NCI-H2029 treated with DMSO at 0.1 percent for 48 hours (cell line): ENCODE measurements at places on chromosomes 16 and 17.
A peak's percentile ranks its signal among the peaks of the same experiment; 100 is the strongest.

GRCh38 chr17:40884708-40885512, at the start of gene KRT20:
TSS of gene KRT20 (minus strand) at chr17:40885242. CDS start at chr17:40885185, 57 bp downstream.
- no peak for DNase-seq

- DNase-seq: no peak
These were observed 25.1 kb upstream of the MMD start for GRCh38 chr17:55446581-55447205.

DNA sequence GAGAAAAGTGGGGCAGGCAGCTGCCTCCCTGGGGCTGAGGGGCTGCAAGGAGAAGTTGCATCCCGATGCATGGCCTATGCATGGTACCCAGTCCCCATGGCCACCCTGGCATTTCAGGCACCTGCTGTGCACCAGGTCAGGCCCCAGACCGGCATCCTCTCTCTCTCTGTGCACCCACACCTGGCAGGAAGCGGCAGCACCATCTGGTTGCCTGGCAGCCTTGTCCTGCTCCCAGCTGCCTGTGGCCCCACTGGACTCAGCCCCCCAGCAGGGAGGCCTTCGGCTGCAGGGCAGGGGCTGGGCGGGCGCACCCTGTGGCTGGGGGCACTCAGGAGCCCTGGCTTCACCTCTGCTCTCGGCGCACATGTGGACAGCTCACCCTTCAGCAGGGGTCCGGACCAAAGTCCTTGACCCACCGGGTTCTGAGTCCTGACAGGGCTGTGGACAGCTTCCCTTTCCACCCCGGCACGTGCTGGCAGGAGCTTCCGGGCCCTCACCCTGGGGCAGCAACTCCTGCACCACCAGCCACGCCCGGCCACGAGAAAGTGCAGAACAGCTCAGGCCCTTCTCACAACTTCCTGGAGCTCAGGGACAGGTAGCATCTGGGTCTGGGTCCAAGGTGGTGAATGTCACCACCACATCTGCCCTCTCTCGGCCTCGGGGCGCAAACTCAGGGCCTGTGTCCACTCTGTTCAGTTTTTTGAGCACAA, 36.7 kb downstream of the CTU2 start:
- DNase-seq: no peak

- DNase-seq: no peak
These were observed 251.7 kb upstream of the CACNG5 start for GRCh38 chr17:66583112-66583748.

- DNase-seq: no peak
These were observed 18.1 kb downstream of the ATMIN start for GRCh38 chr16:81053761-81054160.

- peak; percentile 85 for DNase-seq
These were observed 260.7 kb upstream of the CA10 start for GRCh38 chr17:52419229-52419641.

- peak; percentile 70 for DNase-seq
These were observed 7.3 kb downstream of the C16orf86 start for GRCh38 chr16:67673712-67674580.

- DNase-seq: no peak
These were observed 48.1 kb downstream of the MYO1D start for GRCh38 chr17:32828822-32829221.

GRCh38 chr17:8557176-8557806, 73.2 kb downstream of the MYH10 start:
- DNase-seq: no peak

DNA sequence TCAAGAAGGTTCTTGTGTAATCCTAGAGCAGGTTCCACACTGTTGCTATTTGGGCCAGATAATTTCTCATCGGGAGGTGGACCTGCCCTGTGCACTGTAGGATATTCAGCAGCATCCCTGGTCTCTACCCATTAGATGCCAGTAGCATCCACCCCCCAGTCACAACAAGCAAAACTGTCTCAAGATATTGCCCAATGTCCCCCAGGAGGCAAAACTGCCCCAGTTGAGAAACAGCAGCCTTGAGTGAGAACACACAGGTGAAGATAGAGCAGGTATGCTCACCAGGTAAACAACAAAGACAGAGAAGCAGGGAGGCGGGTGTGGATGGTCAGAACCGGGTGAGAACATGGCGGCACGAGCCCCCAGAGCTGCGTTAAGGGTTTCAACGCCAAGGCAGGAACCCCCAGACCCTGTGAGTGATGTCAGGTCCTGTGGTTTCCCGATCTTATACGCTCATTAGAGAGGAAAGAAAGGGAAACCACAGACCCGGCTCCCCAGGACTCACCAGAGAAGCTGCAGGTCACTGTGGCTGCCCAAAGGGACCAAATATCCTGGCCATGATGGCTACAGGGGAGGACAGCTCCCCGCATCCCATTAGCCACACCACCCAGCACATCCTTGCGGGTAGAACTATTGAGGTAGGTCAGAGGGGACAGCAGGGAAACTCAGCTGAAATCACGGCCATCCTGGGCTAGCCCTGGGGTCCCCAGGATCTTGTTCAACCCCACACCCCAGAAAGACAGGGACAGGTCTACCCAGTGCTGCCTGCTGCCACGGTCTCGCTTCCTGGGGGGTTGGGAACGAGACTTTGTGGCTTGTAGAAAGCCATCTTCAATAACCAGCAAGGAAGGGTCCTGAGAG, 21.2 kb downstream of the CDC42EP4 start:
- no peak for DNase-seq

GRCh38 chr17:18862011-18862410, 4.1 kb downstream of the PRPSAP2 start:
- no peak for DNase-seq

GRCh38 chr16:30934827-30935557, 11.6 kb downstream of the FBXL19 start:
- DNase-seq: peak; percentile 6

- peak; percentile 2 for DNase-seq
These were observed 44.4 kb downstream of the IRX3 start for GRCh38 chr16:54242199-54242598.
